ENCODE measurements at places on chromosomes 2 and 18.
A peak's percentile ranks its signal among the peaks of the same experiment; 100 is the strongest.

GRCh38 chr2:7612969-7613368 lies 695.8 kb downstream of the RNF144A start:
- peak; percentile 10 for DNase-seq

- no peak for DNase-seq
These were observed 20.0 kb downstream of the SETBP1 start for GRCh38 chr18:44700652-44701051.

GRCh38 chr2:193561054-193561453 lies 1366.3 kb upstream of the TMEFF2 start:
- peak; percentile 39 for DNase-seq

DNA sequence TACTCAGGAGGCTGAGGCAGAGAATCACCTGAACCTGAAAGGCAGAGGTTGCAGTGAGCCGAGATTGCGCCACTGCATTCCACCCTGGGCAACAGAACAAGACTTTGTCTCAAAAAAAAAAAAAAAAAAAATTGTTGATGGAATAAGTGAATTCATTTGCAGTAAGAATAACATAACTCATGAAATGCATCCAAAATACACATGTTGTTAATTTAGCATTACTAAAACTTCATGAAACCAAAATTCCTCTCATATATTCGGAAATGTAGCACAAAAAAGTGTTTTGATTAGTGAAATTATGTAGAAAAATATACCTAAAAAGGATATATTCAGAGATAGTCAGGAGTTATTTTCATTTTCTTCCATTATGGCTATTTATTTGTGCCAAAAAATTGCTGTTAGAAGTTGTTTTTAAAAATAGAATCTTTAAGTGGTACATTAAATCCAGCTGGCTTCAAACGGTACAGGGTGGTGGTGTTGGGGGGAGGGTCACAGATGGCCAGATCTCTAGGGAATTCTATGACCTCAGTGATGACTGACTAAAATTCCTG lies 78.2 kb upstream of the UGP2 start:
- DNase-seq = peak; percentile 28

DNA sequence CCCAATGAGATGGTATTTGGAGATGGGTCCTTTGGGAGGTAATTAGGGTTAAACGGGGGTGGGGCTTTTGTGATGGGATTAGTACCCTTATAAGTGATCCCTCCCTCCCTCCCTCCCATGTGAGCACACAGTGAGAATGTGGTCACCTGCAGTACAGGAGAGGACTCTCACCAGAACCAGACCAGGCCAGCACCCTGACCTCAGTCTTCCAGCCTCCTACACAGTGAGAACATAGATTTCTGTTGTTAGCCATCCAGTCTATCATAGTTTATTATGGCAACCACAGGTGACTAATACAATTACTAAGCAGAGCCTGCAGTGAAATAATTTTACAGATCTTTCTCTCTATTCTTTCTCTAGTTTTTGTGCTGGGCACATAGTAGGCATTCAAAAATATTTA lies 137.7 kb upstream of the PKDCC start:
- DNase-seq = peak; percentile 77

- DNase-seq = no peak
These were observed 89.3 kb downstream of the SPP2 start for GRCh38 chr2:234139755-234140154.

GRCh38 chr2:84906108-84906899 lies 848 bp downstream of the TMSB10 start:
- DNase-seq = no peak

Data from IMR-90 (cell line).